OCI-LY7 (cell line): ENCODE measurements at places on chromosomes 5 and 9.

DNA sequence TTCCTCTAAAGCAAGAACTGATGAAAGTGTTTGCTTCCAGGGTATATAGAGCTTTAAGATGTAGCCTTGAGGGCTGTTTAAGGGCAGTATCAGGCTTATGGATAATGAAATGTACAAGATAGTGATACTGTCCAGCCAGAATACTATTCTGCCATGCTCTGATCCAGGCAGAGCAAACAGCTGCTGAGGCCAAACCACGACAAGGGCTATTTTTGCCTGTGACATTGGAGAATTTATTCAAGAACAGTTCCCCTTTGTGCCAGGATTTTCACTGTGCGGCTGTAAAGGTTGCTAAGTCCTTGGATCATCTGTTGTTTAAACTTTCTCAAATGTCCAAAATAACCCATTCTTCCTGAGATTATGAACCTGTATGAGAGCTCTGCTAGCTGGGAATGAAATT is 70.4 kb downstream of the OTP start:
- DNase-seq = no peak

DNA sequence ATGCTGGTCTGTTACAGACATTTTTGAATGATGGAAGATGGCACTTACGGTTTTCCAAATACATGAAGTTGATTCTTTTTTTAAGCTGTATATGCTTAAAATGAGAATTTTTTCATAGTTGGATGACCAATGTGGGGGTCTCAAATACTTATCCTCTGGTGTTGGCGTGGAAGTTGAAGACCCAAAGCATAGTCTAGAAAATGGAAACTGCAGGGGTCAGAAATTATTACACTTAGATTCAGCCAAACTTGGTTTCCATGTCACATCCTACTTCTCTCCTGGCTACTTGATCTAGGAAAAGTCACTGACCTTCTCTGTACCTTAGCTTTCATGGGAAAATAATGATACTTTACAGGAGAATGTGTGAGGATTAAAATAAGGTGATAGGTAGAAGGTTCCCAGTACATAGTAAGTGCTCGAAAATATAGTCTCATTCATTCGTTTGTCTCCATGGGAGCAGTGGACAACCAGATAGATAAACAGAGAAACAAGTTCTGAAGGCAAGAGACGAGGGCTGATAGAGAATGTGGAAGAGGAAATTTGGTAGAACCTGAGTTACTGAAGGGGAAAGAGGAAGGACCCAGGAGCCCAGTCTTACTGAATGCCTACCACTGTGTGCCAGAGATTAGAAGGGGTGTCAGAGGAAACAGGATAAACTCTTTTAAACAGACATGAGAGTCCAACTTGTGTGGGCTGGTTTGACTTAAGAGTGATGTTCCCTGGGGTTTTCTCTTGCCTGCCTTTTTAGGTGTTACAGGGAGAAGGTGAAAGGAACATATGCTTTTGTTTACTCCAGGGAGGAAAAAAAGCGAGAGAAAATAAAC is 560.3 kb upstream of the KLF4 start:
- DNase-seq = no peak

DNA sequence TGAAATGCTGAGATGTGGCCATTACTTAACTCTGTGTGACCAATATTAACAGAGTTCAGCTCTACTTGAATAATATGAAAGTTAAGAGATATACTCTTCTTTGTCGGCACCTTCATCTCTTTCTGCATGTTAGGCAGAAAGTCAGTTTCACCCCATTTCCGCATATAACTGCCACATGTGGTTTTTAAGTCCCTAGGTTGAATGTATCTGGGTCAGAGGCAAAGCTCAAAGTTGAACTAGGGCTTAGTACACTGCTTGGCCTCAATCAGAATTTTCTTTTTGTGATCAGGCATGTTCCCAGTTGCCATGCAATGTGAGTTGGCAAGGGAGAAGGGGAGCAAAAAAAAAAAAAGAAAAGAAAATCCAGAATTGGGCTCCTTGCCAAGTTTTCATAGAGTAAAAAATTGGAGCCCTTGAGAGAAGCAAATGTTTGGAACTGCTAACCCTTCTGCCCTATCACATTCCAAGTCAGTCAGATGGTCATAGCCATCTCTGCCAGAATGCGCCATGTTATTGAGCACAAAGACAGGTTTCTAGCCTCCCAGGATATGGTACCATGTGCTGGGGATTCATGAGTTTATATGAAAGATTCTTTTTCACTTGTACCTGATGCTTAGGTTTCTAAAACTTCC is 251.2 kb upstream of the RORB start:
- no peak for DNase-seq

DNA sequence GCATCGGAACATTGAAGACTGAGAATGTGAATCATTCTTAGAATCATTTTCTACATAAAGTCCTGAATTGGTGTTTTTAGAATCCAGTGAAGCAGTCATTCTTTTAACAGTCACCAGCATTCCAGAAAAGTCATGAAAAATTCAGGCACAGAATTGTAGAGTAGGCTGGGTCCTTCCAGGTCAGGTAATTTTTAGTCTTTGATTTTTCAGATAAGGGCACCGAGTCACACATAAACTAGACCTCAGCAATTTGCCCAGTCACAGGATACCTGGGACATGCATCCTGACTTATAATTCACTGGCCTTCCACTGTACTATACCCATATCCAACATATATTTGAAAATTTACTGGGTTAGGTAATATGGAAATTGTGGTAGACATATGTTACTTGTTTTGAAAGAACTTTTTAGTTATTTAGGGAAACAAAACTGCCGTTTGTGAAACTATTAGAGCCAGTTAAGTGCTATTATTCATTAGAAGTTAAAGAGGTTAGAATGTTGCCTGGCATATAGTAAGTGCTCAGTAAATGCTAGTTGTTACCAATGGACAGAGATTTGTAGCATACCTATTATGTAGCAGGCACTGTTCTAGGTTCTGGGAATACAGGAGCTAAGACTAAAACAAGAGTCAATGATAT is 10.9 kb downstream of the MAN2A1 start:
- DNase-seq = no peak

- DNase-seq = no peak
Measured at GRCh38 chr5:175384724-175385552, 59.0 kb downstream of the DRD1 start.

DNA sequence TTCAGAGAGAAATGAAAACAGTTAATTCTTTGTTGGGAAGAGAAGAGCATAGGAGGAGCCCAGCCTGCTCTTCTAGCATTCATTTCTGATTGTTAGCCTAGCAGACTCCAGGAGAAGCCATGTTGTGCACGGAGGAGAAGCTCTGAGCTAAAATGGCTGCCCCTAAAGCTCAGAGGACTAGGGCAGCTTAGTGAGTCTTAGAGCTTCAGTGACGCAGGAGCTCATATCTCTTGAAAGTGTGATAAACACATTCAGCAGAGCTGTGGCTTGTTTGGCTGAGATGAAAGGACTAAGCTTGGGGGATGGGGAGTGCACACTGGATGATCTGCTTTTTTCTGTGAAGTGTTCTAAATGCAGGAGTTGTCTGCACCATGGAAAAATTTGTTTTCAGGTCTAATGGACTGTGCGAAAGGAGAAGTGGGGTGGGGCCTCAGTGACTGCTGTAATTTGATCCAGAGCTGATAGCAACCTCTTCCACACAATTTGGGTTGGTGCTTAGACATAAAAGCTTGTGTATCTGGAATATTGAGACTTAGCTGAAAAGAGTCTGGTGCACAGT is 58.5 kb downstream of the ZNF462 start:
- DNase-seq = no peak

DNA sequence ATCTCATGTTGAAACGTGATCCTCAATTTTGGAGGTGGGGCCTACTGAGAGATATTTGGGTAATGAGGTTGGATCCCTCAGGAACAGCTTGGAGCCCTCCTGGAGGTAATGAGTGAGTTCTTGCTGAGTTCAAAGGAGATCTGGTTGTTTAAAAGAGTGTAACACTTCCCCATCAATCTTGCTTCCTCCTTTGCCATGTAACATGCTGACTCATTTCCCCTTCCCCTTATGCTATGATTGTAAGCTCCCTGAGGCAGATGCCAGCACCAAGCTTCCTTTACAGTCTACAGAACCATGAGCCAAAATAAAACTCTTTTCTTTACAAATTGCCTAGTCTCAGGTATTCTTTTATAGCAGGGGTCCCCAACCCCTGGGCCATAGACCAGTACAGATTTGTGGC is 352.3 kb downstream of the SLCO4C1 start:
- DNase-seq = peak; percentile 7

DNA sequence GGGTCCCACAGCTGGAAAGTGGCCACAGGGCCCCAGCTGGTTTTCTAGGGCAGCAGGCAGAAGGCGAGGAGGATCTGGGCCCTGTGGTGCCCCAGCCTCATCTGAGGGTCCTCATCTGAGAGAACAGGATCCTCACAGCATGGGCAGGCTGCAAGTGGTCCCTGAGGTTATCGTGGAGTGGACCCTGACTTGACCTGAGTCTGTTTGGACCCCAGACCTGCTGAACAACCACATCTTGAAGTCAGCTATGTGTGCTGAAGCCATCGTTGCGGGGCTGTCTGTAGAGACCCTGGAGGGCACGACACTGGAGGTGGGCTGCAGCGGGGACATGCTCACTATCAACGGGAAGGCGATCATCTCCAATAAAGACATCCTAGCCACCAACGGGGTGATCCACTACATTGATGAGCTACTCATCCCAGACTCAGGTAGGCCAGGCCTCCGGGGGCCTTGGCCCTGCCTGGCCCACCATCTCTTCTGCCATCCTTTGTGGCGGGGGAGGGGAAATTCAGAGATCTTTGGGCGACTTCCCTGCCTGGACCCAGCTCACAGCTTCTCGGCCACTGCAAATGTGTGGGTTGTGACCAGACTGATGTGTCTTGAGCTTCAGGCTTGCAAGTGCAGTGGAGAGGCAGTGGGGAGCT is 24.0 kb downstream of the TGFBI start:
- DNase-seq = no peak

- DNase-seq = no peak
Measured at GRCh38 chr9:120711354-120711753, 2.9 kb downstream of the MEGF9 start.

- no peak for DNase-seq
Measured at GRCh38 chr9:73845954-73846690, 651.0 kb upstream of the RORB start.

- DNase-seq = no peak
Measured at GRCh38 chr9:91783411-91783810, 166.6 kb downstream of the ROR2 start.

DNA sequence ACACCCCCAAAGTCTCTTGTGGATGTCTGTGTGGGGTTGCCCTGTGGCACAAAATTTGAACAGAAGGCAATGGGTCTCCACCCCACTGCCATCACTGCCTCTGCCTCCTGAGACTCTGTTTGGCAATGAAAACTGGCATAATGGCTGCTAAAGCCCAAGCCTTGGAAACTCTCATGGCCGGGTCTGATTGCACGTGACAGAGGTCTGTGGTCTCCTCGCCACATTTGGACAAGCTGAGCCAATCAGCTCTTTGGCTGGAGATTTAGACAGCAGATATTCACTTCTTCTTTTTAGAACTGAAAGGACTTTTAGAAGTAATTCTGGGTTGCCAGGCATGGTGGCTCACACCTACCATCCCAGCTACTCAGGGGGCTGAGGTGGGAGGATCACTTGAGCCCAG is 5.5 kb downstream of the GGTA1 start:
- DNase-seq = no peak

GRCh38 chr5:151773951-151774350 is 2.2 kb downstream of the G3BP1 start:
- no peak for DNase-seq

- no peak for DNase-seq
Measured at GRCh38 chr5:39947657-39948056, 522.9 kb upstream of the DAB2 start.

DNA sequence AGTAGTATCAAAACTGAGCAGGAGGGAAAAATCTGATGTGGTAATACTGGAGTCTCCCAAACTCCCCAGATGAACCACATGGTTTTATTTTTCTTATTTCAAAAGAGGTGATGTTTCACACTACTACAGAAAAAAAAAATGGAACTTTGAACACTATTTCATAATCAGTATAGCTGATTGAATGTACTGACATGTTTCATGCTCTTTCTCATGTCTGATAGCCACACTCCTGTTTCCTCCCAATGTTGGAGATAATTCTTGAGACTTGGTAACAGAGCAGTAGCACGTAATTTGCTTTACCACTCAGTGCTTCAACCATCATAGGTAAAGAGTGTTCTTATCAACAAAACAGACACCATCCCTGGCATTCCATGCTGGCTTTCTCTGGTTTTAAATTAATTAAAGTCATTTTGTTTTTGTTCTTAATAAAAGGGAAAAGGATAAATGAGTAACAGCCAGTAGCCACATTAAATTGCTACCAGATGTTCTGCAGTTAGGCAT is 85.2 kb downstream of the MUSK start:
- no peak for DNase-seq

DNA sequence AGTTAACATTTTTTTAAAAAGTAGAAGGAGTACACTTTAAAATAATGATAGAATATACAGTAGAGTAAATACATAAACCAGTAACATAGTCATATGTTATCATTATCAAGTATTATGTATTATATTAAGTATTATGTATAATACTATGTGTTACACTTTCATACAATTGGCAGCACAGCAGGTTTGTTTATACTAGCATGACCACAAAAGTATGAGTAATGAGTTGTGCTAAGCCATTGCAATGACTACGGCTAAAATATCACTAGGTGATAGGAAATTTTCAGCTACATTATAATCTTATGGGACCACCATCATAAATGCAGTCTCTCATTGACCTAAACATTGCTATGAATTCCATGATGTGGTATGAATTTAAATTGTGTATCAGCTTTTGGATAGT is 506.0 kb downstream of the HTR1A start:
- no peak for DNase-seq

GRCh38 chr5:2011481-2012411 is 129.0 kb upstream of the IRX4 start:
- no peak for DNase-seq

- DNase-seq = no peak
Measured at GRCh38 chr9:112484607-112485006, 2.0 kb upstream of the KIAA1958 start.

DNA sequence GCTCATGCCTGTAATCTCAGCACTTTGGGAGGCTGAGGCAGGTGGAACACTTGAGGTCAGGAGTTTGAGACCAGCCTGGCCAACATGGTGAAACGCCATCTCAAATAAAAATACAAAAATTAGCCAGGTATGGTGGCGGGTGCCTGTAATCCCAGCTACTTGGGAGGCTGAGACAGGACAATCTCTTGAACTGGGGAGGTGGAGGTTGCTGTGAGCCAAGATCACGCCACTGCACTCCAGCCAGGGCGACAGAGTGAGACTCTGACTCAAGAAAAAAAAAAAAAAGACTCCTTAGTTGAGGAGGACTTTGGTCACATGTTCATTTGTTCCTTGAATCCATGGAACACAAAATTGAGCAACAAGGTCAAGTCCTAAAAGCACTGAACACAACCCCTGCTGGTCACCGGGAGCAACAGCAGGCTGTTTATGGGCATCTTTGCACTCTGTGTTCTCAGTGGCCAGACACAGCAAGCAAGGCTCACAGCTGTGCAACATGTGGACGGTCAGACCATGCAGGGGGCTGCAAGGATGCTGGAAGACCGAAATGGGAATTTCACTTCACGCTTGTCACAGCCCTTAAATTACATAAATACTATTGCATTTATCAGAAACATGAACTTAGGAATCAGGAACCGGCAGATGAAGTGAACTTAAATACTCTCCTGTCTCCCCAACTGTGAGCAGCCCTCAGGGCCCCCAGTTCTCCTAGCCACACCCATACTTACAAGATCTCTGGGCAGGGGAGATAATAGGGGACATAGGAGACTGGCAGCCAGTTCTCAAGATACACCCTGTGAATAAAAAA is 2.8 kb downstream of the GBGT1 start:
- DNase-seq = peak; percentile 68
